ENCODE measurements at places on chromosomes 12 and 14. TPM values are rescaled to one million over a fixed set of nuclear protein-coding genes. Genes with fewer than 3 reads are reported as not detected.

Gene ADAMTS20
- polyA plus RNA-seq, result not detected

Gene ERGIC2
- 24.6 TPM for polyA plus RNA-seq

Gene ZFHX2
- under 0.01 TPM for polyA plus RNA-seq

Gene FGF6
- polyA plus RNA-seq, result not detected

Gene C12orf54
- not detected for polyA plus RNA-seq

Gene C12orf56
- 0.22 TPM for polyA plus RNA-seq

Data from sigmoid colon (tissue), 7 donors.